Foreskin keratinocyte (primary cell): ENCODE measurements at places on chromosomes 16 and 17. TPM values are rescaled to one million over a fixed set of nuclear protein-coding genes. Genes with fewer than 3 reads are reported as not detected.

BAHCC1 gene
- polyA plus RNA-seq = 1.7 and 2.2 TPM in 2 replicates

MPP2 gene
- polyA plus RNA-seq = 0.40 and 0.49 TPM in 2 replicates

DNA sequence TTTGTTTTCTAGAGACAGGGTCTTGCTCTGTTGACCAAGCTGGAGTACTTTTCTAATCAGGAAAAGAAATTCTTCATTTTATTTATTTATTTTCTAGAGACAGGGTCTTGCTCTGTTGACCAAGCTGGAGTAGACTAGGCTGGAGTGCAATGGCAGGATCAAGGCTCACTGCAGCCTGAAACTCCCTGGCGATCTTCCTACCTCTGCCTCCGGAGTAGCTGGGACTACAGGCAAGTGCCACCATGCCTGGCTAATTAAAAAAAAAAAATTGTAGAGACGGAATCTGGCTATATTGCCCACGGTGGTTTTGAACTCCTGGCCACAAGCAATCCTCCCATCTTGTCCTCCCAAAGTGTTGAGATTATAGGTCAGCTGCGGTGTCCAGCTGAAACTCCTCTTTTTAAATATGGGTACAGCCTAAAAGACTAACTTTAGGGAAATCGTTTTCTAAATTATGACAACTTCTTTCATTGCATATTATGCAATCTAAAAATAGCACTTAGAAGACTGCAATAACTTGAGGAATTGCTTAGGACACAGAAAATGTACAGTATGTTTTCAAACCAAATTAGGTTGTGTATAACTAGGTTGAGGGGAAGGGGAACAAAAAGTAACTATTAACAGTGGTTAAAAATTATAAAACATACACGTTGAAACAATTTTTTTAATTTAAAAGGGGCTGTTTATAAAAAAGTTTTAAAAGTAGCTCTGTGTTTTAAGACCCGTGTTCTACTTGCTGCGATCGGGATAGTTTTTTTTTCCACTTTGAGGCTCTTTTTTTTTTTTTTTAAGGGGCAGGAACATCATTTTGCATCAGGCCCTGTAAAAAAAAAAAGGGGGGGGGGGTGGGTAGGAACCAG lies 4.7 kb downstream of the PRAC1 start:
- no peak for DNase-seq

- DNase-seq = no peak
Measured at GRCh38 chr16:67013233-67013822, 15.6 kb upstream of the CBFB start.
